ENCODE measurements at places on chromosomes 1 and 21.
A peak's percentile ranks its signal among the peaks of the same experiment; 100 is the strongest.

DNA sequence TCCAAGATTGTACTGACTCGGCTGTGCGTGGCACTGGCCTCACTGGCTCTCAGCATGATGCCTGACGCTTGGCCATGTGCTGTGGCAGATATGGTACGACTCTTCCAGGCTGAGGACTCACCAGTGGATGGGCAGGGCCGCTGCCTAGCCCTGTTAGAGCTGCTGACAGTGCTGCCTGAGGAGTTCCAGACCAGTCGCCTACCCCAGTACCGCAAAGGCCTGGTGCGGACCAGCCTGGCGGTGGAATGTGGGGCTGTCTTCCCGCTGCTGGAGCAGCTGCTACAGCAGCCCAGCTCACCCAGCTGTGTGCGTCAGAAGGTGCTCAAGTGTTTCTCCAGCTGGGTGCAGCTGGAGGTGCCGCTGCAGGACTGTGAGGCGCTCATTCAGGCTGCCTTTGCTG, 2.9 kb downstream of the IPO13 start:
- no peak overlapping the region for H3K27ac ChIP-seq
- H3K36me3 ChIP-seq: no peaks in the 10 kb centered on the region
- H3K27me3 ChIP-seq: no peaks in the 10 kb centered on the region

DNA sequence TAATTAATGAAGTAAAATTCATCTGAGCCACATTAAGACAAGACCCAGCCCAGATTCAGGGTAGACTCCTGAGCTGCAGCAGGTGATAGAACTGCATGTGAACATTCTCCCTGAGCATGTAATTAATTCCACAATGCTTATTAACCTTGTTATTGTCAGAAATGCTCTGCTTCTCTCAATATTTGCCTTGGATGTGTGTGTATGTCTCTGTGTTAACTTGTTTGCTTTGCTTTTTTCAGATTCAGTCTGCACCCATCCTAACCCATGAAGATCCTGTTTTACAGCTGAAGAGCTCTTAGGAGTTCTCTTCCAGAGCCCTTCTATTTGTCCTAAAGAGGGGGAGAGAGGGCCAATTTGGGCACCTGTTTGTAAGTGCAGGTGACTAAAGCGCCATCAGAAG, 143.2 kb upstream of the BMP8A start:
- H3K27me3 ChIP-seq: no peaks in the 10 kb centered on the region
- H3K27ac ChIP-seq: no peak overlapping the region
- no peak for DNase-seq
- peaks cover 62% of the 10 kb centered on the region for H3K36me3 ChIP-seq
- H3K4me3 ChIP-seq: no peak overlapping the region
- no peaks in the 10 kb centered on the region for H3K4me1 ChIP-seq

GRCh38 chr1:41416552-41417334, 55.5 kb downstream of the FOXO6 start:
- no peaks in the 10 kb centered on the region for H3K36me3 ChIP-seq
- DNase-seq: peak; percentile 43
- H3K27me3 ChIP-seq: no peaks in the 10 kb centered on the region

DNA sequence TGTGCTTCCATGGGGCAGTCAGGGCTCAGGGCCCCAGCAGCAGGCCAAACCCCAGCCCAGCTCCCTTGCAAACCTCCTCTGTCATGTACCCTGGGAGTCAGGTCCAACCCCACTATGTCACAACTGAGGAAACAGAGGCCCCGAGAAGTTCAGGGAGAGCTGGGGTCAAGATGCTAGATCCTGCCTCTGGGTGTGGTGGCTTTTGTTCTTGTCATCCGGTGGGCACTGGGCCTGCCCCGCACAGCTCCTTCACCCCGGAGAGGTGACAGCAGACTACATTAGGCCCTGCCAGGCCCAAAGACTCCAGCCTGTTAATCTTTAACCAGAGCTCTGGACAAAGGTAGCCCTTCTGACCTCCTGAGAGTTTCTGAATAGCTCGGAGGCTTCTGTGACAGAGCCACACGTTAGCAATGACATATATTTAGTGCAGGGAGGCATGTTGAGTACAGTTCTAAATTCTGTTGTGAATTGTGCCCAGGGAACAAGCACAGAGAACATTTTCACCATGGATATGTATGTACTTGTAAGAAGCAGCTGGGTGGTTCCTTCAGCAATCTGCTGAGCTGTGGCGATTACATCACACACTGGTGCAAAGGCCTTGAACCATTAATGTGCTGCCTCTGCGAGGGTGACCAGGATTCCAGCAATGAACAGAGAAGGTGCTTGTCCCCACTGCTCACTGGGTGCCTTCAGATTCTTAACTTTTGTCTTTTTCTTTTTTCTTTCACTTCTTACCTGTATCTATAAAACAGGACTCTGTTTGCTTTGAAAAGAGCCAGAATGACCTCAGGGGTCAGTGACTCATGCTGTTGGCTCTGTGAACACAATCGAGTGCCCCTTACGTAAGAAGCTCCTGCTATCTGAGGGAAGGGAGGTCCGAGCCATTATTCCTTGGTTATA, 102.8 kb downstream of the RHOU start:
- peaks cover 91% of the 10 kb centered on the region for H3K4me1 ChIP-seq
- H3K36me3 ChIP-seq: no peaks in the 10 kb centered on the region
- peak overlapping the region; percentile 99 for H3K27ac ChIP-seq
